Neural cell (in vitro differentiated cells): ENCODE measurements at places on chromosomes 2 and 18. TPM values are rescaled to one million over a fixed set of nuclear protein-coding genes. Genes with fewer than 3 reads are reported as not detected.

The GNLY gene
- not detected in 2 replicates for polyA plus RNA-seq

The SRD5A2 gene
- 0.11 and 0.26 TPM in 2 replicates for polyA plus RNA-seq

The TP53I3 gene
- polyA plus RNA-seq = 1.8 and 4.7 TPM in 2 replicates

The EVX2 gene
- polyA plus RNA-seq = not detected in 2 replicates

The UGT1A8 gene
- polyA plus RNA-seq = not detected in 2 replicates

The RAB6C gene
- 0.18 and 0.52 TPM in 2 replicates for polyA plus RNA-seq

The DNAJC10 gene
- polyA plus RNA-seq = 90.5 and 92.5 TPM in 2 replicates

The STRN gene
- 9.9 and 10.6 TPM in 2 replicates for polyA plus RNA-seq

The KCNF1 gene
- polyA plus RNA-seq = 11.4 and 12.9 TPM in 2 replicates

The SLC5A7 gene
- polyA plus RNA-seq = not detected in 2 replicates

The GBX2 gene
- 0.92 and 1.2 TPM in 2 replicates for polyA plus RNA-seq

The ATP9B gene
- 11.6 and 15.4 TPM in 2 replicates for polyA plus RNA-seq

The SMAD2 gene
- 55.6 and 64.7 TPM in 2 replicates for polyA plus RNA-seq

The GCG gene
- polyA plus RNA-seq = not detected in 2 replicates

The NPHP1 gene
- 2.7 and 8.0 TPM in 2 replicates for polyA plus RNA-seq

The WNT10A gene
- polyA plus RNA-seq = 0.14 and 0.20 TPM in 2 replicates

The TDRD15 gene
- not detected in 2 replicates for polyA plus RNA-seq

The HOXD3 gene
- not detected in 2 replicates for polyA plus RNA-seq
